ENCODE measurements at places on chromosomes 13 and 19.

GRCh38 chr13:47437406-47437805 is 540.6 kb upstream of the HTR2A start:
- DNase-seq, result no peak

- no peak for DNase-seq
Observed at GRCh38 chr13:39457274-39457673, 145.7 kb downstream of the LHFPL6 start.

- no peak for DNase-seq
Observed at GRCh38 chr13:100815476-100816046, 141.0 kb upstream of the TMTC4 start.

GRCh38 chr19:19061506-19061905 is 2.3 kb upstream of the SLC25A42 start:
- DNase-seq, result no peak

DNA sequence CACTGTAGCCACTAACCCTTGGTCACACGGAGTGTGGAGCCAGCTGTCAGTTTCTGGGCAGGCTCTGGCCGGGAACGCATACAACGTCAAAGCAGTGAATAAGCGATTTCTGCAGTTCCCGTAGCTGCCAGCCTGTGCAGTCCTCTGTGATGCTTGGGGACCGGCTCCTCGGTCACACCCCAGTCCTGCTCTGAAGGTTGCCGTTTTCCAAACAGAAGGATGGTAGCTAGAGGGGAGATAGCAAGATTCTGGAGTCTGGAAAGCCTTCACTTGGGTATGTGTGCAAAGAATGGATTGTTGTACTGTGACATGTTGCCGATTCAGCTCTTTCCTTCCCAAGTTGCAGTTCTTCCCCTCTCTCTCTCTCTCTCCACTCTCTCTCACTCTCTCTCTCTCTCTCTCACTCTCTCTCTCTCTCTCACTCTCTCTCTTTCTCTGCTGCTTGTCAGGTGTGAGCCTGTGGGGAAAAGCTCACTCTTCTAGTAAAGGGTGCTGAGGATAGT is 38.7 kb upstream of the C1QTNF9 start:
- DNase-seq, result peak; percentile 70

- DNase-seq, result no peak
Observed at GRCh38 chr13:32851083-32852069, 164.8 kb upstream of the KL start.

DNA sequence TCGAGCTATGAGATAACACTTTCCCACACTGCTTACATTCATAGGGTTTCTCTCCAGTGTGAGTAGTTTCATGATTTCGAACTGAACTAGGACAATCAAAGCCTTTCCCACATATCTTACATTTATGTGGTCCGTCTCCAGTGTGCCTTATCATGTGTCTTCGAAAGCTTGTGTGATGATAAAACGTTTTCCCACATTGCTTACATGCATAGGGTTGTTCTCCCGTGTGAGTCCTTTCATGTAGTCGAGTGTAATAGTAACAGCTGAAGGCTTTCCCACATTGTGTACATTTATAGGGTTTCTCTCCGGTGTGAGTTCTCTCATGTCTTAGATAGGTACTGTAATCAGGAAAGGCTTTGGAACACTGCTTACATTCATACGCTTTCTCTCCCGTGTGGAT is 16.3 kb downstream of the ZNF823 start:
- no peak for DNase-seq

Measured in pancreas (tissue), 10 donors.